ENCODE measurements at places on chromosomes 12 and 14. TPM values are rescaled to one million over a fixed set of nuclear protein-coding genes. Genes with fewer than 3 reads are reported as not detected.

PLEKHG7 gene
- not detected for total RNA-seq

KRT7 gene
- not detected for total RNA-seq

ETFBKMT gene
- total RNA-seq = 3.8 TPM

OR4E1 gene
- total RNA-seq = not detected

MTRFR gene
- 15.7 TPM for total RNA-seq

KLRB1 gene
- total RNA-seq = 0.30 TPM

RD3L gene
- total RNA-seq = not detected

KRT85 gene
- total RNA-seq = not detected

RNASE3 gene
- total RNA-seq = 0.55 TPM

PROX2 gene
- total RNA-seq = not detected

JPH4 gene
- total RNA-seq = 12.5 TPM

ASB2 gene
- 0.50 TPM for total RNA-seq

GALNT6 gene
- 1.2 TPM for total RNA-seq

TMEM132D gene
- 4.7 TPM for total RNA-seq

CCDC60 gene
- total RNA-seq = 3.7 TPM

ABCD2 gene
- total RNA-seq = 4.0 TPM

NFATC4 gene
- 10.8 TPM for total RNA-seq

CLEC14A gene
- 24.2 TPM for total RNA-seq

SIX1 gene
- total RNA-seq = 24.1 TPM

CLEC7A gene
- 4.7 TPM for total RNA-seq

GPR132 gene
- 0.69 TPM for total RNA-seq

CCDC177 gene
- 2.0 TPM for total RNA-seq

COX8C gene
- total RNA-seq = not detected

STXBP6 gene
- 42.9 TPM for total RNA-seq

RTL1 gene
- total RNA-seq = 0.99 TPM

AKAP3 gene
- 1.5 TPM for total RNA-seq

CLEC9A gene
- total RNA-seq = 0.28 TPM

ADAM21 gene
- 0.69 TPM for total RNA-seq

TAS2R7 gene
- total RNA-seq = not detected

PFDN5 gene
- total RNA-seq = 381 TPM

RNASE2 gene
- total RNA-seq = 5.8 TPM

GUCY2C gene
- not detected for total RNA-seq

SIX6 gene
- total RNA-seq = 0.11 TPM

CLEC12A gene
- total RNA-seq = 10.8 TPM

STYK1 gene
- 11.2 TPM for total RNA-seq

PDE3A gene
- total RNA-seq = 29.9 TPM

CCDC38 gene
- total RNA-seq = not detected

TSPAN19 gene
- total RNA-seq = 0.66 TPM

PGF gene
- 23.0 TPM for total RNA-seq

OAS2 gene
- total RNA-seq = 4.9 TPM

OR6C70 gene
- not detected for total RNA-seq

TAS2R46 gene
- total RNA-seq = 7.5 TPM

RHOJ gene
- total RNA-seq = 18.6 TPM

ANKS1B gene
- 131 TPM for total RNA-seq

DEPDC4 gene
- total RNA-seq = 2.0 TPM

RASSF9 gene
- 6.7 TPM for total RNA-seq

ACTR6 gene
- total RNA-seq = 26.8 TPM

RBP5 gene
- total RNA-seq = 0.20 TPM

SYT1 gene
- total RNA-seq = 100 TPM
